ENCODE measurements at places on chromosomes 13 and 19. TPM values are rescaled to one million over a fixed set of nuclear protein-coding genes. Genes with fewer than 3 reads are reported as not detected.

The APOC4 gene
- total RNA-seq: not detected

DNA sequence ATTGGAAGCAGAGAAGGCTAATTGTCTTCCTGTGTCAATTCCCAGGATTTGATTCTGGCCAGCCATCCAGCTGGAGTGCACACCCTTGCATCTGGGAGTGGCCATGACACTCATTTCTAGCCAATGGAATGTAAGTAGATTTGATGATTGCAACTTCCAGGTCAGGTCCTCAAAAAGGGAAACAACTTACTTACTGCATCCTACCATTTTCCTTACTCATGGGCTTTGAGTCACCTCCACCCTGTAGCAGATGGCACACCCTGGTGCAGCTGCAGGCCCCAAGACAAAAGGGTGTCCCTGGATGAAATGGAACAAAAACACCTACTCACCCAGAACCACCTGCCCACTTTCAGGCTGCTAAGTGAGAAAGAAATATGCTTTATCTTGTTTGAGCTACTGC lies 27.3 kb upstream of the MPHOSPH8 start:
- no peak for DNase-seq

The VSTM1 gene
- not detected for total RNA-seq

DNA sequence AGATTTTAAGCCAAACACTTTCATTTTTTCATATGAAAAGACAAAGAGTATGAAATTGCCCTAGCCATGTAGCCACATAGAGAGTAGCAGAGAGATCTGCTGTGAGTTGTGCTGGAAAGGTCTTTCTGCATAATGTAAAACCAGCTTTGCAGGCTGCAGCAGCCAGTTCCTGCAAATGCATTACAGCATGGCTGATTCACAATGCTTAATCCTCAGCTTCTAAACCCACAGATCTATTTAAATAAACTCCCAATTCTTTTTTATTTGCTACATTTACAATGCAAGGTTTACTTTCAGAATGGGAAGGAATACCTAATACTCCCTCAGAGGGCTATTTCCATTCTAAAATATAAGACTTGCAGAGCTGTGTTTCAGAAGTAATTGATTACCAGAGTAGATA lies 185.6 kb upstream of the STARD13 start:
- no peak for DNase-seq

GRCh38 chr13:34993470-34993869 lies 51.4 kb downstream of the NBEA start:
- no peak for DNase-seq

- DNase-seq: peak; percentile 67
Measured at GRCh38 chr19:41928754-41929535, 696 bp upstream of the ERFL start.

GRCh38 chr13:31199527-31199848 lies 287 bp upstream of the B3GLCT start:
- DNase-seq: no peak

GRCh38 chr19:18665771-18666202 lies 17.7 kb upstream of the CRTC1 start:
- DNase-seq: no peak

GRCh38 chr13:32882691-32883090 lies 133.5 kb upstream of the KL start:
- no peak for DNase-seq

GRCh38 chr13:74062933-74063332 lies 71.3 kb downstream of the KLF12 start:
- no peak for DNase-seq

- DNase-seq: no peak
Measured at GRCh38 chr13:75770592-75771011, 134.5 kb downstream of the LMO7 start.

DNA sequence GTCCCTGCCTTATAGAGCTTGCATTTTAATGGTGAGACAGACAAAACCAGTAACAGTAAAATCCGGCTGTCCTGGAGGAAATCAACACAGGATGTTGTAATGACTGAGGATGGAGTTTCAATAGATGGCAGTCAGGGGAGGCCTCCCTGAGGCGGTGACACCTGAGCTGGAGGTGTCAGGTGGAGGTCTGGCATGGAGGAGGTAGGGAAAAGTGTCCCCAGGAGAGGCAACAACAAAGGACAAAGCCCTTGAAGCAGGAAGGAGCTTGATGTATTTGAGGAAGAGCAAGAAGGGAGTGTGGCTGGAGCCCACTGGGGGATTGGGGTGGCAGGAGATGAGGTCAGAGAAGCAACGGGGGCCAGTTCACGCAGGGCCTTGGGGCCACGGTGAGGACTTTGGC lies 7.8 kb downstream of the GRIN2D start:
- DNase-seq: no peak

The TNFRSF19 gene
- total RNA-seq: 2.9 TPM

DNA sequence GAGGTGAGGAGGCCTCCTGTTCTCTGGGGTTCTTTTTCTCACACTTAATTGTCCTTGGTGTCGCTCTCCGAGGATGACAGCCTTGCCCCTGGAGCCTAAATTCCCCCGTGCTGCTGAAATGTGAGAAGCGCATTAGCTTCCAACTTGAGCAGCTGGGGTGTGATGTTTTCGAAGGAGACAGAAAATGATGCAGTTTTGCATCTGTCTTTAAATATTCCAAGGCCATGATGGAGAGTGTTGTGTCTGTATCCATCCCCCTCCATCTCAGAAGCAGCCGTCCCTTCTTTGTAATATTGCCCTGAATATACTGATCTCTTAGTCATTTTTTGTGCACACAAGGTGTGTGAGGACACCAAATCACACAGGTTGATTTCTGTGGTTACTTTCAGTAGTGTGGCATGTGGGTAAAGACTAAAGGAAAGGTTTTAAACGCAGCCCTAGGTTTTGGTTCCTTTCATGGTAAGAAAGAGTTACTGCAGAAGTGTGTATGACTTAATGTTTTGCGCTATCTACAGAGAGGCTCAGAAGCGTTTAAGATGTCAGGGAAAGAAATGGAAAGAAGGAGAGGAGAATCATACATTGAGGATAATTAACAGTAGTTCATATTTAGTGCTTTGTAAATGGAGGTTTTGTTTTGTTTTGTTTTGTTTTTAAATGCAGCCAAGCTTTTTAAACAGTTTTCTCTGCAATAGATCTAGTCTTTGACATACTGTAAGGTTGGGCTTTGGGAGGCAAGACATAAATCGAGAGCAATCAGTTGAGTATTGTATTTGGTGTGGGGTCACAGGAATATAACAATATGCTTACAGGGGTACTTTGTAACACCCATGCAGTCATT lies 1.6 kb downstream of the NBEA start:
- no peak for DNase-seq

The KLK4 gene
- not detected for total RNA-seq

DNA sequence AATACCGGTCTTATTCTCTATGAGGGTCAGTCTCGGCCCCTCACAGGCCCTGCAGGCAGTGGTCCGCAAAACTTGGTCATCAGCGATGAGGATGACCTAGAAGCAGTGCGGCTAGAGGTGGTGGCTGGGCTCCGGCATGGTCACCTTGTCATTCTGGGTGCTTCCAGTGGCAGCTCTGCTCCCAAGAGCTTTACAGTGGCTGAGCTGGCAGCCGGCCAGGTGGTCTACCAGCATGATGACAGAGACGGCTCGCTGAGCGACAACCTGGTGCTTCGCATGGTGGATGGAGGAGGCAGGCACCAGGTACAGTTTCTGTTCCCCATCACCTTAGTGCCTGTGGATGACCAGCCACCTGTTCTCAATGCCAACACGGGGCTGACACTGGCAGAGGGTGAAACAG lies 1.8 kb downstream of the FREM2 start:
- DNase-seq: no peak

GRCh38 chr19:6318772-6319171 lies 14.6 kb downstream of the ACER1 start:
- DNase-seq: no peak

DNA sequence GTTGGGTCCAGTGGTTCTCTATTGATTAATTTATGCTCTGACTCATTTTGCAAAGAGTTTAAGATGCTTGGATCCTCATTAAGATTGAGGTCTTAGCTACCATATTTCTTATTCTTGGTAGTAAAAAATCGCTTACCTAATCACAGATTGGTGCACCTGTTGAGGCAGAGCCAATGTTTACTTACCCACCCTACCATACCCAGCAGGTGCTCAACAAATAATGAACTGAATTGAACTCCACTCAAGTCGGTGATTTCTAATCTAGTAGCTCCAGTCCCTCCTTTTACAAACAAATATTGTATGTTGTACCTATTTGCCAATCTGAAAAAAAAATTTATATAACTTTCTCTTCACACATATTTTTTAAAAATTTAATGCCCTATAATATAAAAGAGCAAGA lies 361.0 kb downstream of the FGF14 start:
- DNase-seq: no peak

DNA sequence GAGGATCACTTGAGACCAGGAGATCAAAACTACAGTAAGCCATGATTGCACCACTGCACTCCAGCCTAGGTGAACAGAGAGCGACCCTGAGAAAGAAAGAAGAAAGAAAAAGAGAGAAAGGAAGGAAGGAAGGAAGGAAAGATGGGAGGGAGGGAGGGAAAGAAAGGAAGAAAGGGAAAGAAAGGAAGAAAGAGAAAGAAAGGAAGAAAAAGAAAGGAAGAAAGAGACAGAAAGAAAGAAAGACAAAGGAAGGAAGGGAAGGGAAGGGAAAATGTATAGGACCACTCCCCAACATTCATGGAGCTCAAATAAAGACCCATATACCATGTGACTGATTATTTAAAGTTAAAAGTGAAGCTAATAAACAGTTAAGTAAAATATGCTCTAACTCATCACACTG lies 39.9 kb downstream of the SYDE1 start:
- DNase-seq: no peak

DNA sequence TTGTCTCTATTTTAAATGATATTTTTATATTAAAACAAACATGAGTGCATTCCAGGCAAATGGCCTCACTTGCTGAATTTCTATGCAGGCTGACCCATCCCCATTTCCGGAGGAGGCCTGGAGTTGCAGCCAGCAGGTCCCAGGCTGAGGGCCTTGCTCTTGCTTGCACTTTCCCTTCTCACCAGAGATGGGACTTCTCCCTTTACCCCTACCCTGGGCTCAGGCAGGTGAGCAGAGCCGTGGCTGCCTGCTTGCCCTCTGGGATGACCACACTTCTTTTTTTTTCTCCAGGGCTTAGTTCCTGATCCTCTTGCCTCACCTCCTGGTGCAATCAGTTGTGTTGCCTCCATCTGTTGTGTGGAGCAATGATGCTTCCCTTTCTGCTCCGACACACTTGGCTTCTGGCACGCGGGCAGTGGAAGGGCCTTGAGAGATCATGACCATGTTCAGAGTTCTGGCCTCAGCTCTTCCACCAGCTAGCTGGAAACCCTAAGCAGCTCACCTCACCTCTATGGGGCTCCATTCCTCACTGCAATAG lies 11.1 kb upstream of the OLFM4 start:
- DNase-seq: no peak

GRCh38 chr19:8252922-8253589 lies 43.9 kb downstream of the CERS4 start:
- peak; percentile 87 for DNase-seq

- no peak for DNase-seq
Measured at GRCh38 chr19:1106841-1107660, 3.3 kb downstream of the GPX4 start.
